Esophagus muscularis mucosa (tissue), 4 donors: ENCODE measurements at places on chromosomes 2 and 18. TPM values are rescaled to one million over a fixed set of nuclear protein-coding genes. Genes with fewer than 3 reads are reported as not detected.

DNA sequence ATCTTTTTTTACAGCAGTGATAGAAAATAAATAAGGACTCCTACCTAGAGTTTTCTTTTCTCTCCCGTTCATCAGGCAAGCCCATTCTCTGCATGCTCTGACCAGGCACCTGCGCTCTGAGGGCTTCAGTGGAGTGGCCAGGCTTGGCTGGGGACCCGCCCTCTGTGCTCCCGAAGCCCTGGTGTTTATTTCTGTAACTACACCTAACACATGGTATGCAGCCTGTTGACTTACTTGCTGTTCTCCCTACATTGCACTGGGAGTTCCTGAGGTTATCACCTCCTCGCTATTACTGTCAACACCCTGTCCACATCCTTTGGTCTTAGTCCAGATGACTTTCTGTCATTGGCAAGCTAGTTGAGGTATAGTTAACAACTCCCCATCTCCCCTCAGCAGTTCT is 317.7 kb downstream of the LPIN1 start:
- DNase-seq: no peak
- H3K36me3 ChIP-seq: no peaks in the 10 kb centered on the region
- peaks cover 9% of the 10 kb centered on the region for H3K4me1 ChIP-seq
- no peaks in the 10 kb centered on the region for H3K27me3 ChIP-seq

Gene FABP1
- total RNA-seq: not detected

GRCh38 chr2:140975237-140975636 is 1155.6 kb downstream of the LRP1B start:
- no peak for DNase-seq
- no peaks in the 10 kb centered on the region for H3K36me3 ChIP-seq
- H3K4me3 ChIP-seq: no peak overlapping the region
- no peaks in the 10 kb centered on the region for H3K4me1 ChIP-seq
- H3K27me3 ChIP-seq: no peaks in the 10 kb centered on the region
- H3K27ac ChIP-seq: no peak overlapping the region

Gene DLGAP1
- total RNA-seq: 1.2 TPM

DNA sequence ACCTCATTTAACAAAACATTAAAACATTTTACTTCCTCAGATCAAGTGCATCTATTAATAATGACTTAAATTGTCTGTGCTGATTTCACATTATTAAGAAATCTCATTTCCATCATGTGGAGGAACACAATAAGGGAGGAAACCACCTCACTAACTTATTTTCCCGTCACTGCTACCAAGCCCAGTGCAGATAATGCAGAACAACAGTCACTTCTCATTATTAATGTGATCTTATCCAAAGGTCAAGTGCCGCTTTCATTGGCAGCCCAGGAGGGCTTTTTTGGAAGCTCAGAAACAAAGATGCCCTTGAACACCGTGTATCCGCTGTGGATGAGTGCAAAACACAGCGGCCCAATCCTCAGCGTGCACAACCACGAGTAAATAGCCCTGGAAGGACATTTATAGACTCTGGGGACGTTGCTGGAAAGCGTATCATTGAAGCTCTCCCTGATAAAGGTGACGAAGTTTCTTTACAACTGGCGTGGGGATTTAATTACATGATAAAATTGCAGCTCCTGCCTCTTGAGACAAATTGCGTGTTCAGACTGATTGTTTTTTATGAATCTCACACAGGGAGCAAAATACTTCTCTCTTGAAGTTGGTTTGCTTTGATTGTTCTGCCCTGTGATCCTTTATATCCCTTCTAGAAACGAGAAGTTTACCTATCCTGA is 13.2 kb downstream of the ASB18 start:
- H3K27me3 ChIP-seq: no peaks in the 10 kb centered on the region
- H3K4me1 ChIP-seq: no peaks in the 10 kb centered on the region
- no peaks in the 10 kb centered on the region for H3K36me3 ChIP-seq
- no peak overlapping the region for H3K4me3 ChIP-seq

Gene LYG1
- total RNA-seq: 0.65 TPM

- H3K36me3 ChIP-seq: no peaks in the 10 kb centered on the region
- H3K4me3 ChIP-seq: no peak overlapping the region
- H3K27me3 ChIP-seq: no peaks in the 10 kb centered on the region
- no peak for DNase-seq
Measured at GRCh38 chr18:475202-476031, 25.1 kb downstream of the COLEC12 start.

Gene PAX8
- total RNA-seq: 2.1 TPM

DNA sequence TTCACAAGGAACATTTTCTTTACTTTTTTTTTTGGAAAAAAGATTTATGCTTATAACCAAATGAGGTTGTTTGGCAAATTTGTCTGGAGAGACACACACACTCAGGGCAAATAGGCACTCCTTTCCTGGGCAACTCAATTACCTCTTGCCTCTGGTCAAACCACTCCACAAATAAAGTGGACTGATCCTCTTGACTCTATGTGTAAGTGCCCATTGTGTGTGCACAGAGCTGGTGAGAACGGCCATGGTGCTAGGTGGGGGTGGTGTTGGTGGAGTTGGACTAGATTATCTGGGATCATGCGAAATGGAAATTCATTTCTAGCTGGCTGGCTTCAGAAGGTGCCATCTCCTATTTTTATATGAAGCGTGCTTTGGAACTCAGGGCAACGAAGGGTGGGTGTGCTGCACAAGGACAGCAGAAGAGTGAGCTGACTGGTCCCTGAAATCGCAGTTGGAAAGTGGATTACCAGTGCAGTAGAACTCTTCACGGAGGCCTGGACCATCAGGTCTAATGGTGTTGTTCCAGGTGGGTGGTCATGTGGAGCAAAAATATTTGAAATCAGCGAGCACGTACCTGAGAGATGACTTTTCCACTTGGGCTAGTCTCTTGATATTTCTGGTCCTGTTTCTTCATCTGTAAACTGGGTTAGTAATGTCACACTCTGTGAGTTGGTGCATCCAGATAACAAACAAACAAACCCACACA is 149.9 kb downstream of the RPIA start:
- no peak overlapping the region for H3K27ac ChIP-seq
- DNase-seq: no peak
- no peak overlapping the region for H3K4me3 ChIP-seq
- no peaks in the 10 kb centered on the region for H3K27me3 ChIP-seq
- no peaks in the 10 kb centered on the region for H3K4me1 ChIP-seq

Gene PXDN
- total RNA-seq: 28.5 TPM

DNA sequence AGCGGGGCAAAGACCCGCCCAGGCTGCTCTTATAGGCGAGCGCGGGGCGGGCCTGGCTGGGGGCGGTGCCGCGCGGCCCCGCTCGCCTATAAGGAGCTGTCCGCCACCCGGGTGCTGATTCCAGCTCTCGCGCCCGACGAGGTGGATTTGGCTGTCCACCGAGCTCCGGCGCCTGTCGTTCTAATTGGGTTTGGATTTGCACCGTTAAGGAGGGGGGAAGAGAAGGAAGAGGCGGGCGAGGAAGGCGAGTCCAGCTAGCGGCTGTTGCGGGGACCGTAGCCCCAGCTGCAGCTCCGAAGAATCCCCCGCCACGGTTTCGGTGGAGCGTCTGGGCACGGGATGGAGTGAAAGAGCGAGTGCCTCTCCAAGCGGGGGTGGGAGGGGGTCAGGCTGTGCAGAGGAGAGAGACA is at the start of gene CNTNAP5:
TSS of gene CNTNAP5 (plus strand) at position 117 of the 410 bp plus-strand sequence. CDS start 364 bp downstream, outside the sequence.
- H3K36me3 ChIP-seq: no peaks in the 10 kb centered on the region
- no peaks in the 10 kb centered on the region for H3K27me3 ChIP-seq
- peaks cover 12% of the 10 kb centered on the region for H3K4me1 ChIP-seq
- DNase-seq: no peak
- H3K4me3 ChIP-seq: peak within 1 kb of the TSS; percentile 30
- no peak within 1 kb of the TSS for H3K27ac ChIP-seq

Gene LOXL3
- 7.1 TPM for total RNA-seq

DNA sequence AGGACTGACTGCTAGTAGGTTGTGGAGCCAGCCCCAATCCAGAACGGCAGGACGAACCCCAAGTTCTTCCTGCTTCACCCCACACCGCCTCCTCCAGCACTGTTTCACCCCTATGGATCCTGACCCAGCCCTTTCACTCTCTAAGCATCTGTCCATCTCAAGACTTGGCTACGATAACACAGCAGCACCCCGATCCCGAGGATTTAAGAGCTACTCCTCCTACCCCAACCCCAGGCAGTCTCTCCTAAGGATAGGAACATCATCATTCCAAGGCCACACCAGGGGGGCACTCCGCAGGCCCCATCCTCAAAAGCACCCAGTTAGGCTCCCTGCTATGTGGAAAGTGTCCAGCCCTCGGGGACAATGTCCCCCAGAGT is 645 bp downstream of the KCTD18 start:
- H3K27ac ChIP-seq: peak overlapping the region; percentile 91
- H3K27me3 ChIP-seq: no peaks in the 10 kb centered on the region
- H3K4me1 ChIP-seq: peaks cover 16% of the 10 kb centered on the region
- no peak for DNase-seq
- peaks cover 7% of the 10 kb centered on the region for H3K36me3 ChIP-seq

DNA sequence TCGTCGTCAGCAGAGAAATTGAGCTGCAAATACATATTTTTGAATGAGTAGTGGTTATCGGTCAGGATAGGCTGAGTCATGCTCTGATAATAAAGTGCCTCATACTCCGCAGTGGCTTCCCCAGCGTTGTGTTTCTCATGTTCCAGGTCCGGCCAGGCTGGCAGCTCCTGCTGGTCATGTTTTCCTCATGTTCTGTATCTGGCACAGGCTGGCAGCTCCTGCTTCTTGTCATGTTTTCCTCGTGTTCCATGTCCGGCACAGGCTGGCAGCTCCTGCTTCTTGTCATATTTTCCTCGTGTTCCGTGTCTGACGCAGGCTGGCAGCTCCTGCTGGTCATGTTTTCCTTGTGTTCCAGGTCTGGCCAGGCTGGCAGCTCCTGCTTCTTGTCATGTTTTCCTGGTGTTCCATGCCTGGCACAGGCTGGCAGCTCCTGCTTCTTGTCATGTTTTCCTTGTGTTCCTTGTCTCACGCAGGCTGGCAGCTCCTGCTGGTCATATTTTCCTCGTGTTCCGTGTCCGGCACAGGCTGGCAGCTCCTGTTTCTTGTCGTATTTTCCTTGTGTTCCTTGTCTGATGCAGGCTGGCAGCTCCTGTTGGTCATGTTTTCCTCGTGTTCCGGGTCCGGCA is 148.9 kb downstream of the ATP9B start:
- H3K4me1 ChIP-seq: no peaks in the 10 kb centered on the region
- no peak overlapping the region for H3K27ac ChIP-seq
- no peaks in the 10 kb centered on the region for H3K36me3 ChIP-seq
- DNase-seq: no peak

DNA sequence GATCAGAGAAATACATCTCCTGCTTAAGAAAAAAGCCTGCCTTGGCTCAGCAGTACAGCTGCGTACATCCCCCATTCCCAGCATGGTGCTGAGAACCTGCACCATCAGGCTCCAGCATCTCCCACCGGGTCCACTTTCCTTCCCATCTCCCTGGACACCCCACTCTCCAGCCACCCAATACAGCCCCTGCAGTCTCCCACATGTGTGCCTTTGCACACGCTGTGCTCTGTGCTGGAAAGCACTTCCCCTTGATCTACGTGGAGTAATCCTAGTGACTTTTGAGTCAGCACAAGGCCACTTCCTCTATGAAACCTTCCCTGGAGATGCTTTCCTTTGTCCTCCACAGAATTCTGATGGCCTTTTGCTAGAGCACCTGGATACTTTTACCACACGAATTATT is 17.0 kb downstream of the STAT1 start:
- H3K27me3 ChIP-seq: no peaks in the 10 kb centered on the region
- no peak for DNase-seq
- H3K4me1 ChIP-seq: peaks cover 7% of the 10 kb centered on the region
- H3K36me3 ChIP-seq: peaks cover 100% of the 10 kb centered on the region

DNA sequence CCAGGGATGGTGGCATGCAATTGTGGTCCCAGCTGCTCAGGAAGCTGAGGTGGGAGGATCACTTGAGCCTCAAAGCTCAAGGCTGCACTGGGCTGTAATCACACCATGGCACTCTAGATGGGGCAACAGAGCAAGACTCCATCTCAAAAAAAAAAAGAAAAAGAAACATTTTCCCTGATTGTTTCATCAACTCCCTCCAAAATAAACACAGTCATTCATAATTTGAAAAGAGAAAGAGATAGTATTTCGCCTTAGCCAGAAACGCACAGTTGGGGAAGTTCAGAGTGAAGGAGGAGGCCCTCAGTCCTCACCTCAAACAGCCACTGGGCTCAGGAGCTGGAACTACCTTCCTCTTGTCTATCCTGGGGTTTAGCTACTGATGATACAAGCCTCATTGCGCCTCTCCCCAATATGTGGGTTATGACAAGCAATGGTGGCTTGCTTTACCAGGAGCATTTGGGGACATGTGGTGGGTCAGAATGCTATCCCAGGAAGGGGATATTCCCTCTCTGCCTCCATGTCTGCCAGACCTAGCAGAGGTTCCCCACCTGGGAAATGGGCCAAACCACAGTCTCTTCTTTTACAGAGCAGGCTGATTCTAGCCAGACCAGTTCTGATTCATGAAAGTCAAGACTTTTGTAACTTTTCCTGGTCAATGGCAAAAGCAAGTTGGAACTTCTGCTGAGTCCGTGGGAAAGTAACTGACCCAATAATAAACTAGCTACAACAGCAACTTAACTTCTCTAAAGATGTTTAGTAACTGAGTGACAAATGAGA is 22.2 kb upstream of the TMEM87B start:
- H3K27me3 ChIP-seq: no peaks in the 10 kb centered on the region
- no peak overlapping the region for H3K4me3 ChIP-seq
- peak; percentile 88 for DNase-seq

DNA sequence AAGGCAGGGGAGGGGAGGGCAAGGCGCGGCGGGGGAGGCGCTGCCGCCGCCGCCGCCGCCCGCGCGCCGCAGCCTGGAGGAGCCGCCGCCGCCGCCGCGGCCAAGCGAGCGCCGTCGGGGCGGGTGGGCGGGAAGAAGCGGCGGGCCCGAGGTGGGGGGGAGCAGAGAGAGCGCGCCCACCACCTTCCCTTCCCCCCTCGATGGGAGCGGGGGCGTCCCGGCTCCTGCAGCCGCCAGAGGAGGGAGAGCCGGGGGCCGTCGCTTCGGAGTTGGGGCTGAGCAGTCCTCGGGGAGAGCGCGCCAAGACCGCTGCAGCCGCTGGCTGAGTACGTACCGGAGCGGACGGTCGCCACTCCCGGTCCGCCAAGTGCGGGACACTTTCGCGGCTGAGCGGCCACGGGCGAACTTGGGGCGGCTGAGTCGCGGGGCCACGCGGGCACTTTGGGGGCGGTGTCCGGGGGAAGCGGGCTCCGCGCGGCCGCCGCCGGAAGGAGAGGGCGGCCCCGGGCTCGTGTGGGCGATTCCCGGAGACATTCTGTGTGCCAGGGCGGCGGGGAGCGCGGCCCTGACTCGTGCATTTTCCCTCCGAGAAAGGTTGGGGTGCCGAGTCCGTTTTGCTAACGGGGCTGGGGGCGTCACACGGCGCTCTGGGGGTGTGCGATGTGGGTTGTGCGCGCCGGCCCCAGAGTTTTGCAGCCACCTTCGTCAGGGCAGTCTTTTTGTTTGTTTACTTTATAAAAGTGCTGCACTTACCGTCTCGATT is at the start of gene NAB1:
TSS of gene NAB1 (plus strand) at position 49 of the 763 bp plus-strand sequence. CDS start 10,094 bp downstream, outside the sequence.
- H3K4me1 ChIP-seq: peaks cover 5% of the 10 kb centered on the region
- peak within 1 kb of the TSS; percentile 94 for H3K4me3 ChIP-seq
- H3K27me3 ChIP-seq: no peaks in the 10 kb centered on the region
- no peaks in the 10 kb centered on the region for H3K36me3 ChIP-seq
- no peak for DNase-seq
- H3K27ac ChIP-seq: peak within 1 kb of the TSS; percentile 95
